GM12891 (cell line): ENCODE measurements at places on chromosomes 2 and 18.

DNA sequence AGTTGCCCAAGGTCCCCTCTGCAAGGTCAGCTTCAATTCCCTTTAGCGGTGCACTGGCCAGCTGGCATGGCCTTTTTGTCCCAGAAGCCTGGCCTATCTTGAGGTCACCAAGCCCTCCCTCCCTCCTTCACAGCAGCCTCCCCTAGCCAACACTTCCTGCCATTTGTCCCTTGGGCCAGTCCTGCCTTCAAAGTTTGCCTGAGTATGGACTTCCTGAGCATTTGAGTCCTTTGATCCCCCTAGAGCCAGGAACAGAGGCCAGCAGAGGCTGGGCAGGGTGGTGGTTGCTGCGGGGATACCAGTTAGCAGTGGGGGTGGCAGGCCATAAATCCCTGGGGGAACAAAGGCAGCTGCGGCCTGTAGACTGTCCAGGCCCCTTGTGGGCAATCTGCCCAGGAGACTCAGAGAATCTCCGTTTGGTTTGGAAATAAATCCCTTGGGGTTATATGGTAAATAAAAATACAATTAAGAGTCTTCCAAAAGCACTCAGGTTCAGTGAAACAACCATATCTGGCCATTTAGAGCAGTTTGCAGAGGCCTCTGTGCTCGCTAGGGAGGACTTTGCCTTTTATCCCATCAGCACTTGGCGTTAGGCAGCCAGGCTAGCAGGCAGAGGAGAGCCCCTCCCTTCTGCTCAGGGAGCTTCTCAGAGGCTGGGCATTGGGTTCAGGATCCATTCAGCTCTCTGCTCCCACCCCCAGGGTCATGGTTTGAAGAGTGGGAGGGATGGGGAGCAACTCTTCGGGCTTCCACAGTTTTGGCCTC, 3.1 kb upstream of the HES6 start:
- DNase-seq: no peak

- peak; percentile 3 for DNase-seq
Measured at GRCh38 chr2:63840081-63840784, 1.5 kb upstream of the UGP2 start.

GRCh38 chr2:127498386-127498785, 27.9 kb downstream of the IWS1 start:
- no peak for DNase-seq

GRCh38 chr2:73920577-73921545, 5.8 kb upstream of the DGUOK start:
- DNase-seq: no peak

DNA sequence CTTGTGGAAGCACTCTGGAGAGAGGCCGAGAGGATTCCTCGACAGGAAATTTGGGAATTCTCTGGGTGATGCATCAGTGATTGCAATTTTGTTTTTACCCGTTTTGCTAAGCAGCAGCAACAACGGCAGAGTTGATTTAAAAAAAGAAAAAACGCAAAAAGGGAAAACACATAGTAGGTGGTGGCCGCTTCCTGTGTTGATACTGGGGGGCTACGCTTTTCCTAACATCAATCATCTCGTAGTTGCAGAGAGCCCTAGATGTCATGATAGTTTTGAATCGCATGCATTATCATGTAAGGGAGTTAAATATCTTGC, 271 bp upstream of the RBM43 start:
- no peak for DNase-seq

DNA sequence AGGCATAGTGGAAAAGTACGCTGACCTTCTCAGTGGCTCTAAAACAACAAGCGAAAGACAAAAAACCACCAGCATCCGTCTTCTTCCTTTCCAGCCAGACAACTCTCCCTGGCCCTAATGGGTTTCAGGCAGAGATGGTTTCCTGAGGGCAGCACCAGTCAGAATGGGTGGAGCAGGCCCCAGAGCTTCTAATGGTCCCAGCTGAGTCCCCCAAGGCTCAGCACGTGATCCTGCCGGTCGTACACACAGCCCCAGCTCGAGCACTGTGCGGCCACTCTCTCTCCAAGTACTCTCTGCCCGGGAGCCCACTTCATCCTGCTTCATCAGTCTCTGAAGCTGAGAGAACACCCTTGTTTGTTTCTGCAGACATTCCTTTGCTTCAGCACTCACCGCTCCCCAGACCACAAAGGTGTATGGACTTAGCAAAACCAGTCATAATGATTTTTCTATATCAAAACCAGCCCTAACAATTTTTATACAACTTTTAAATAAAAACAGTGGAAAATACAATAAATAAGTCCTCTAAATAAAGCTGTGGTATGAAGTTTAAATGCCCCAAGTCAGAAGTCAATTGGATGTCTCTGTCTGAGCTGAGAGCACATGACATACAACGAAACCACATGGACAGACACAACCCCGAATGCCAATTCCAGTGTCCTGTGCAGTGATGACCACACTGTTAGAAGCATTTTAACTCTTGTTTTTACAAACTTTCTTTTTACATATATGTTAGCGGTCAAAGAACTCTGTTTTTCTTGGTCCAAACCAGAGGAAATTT, 63.9 kb downstream of the PARD6G start:
- no peak for DNase-seq

GRCh38 chr2:237298151-237299118, 115.5 kb downstream of the COL6A3 start:
- no peak for DNase-seq

GRCh38 chr2:137952586-137953129, 11.6 kb upstream of the HNMT start:
- DNase-seq: no peak

- DNase-seq: no peak
Measured at GRCh38 chr2:176464886-176465564, 195.8 kb downstream of the MTX2 start.
